ENCODE measurements at places on chromosomes 12 and 14.

DNA sequence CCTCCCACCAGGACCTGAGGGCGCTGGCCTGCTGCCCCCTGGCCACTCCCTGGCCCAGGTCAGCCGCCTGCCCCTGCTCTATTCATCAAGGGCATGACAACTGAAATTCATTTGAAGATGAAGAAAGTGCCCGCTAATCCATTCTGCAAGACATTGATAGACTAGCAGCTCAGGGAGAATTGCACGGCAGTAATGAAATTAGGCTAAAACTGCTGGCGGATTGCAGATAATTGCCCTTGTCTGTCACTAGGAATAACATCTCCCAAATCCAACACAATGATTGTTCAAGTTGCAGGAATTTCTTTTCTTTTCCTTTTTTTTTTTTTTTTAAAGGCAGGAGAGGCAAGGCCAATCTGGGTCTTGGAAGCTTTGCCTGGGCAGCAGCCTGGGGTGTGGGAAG is 44.5 kb downstream of the MVK start:
- DNase-seq = no peak

- no peak for DNase-seq
These were observed 670.8 kb upstream of the FLRT2 start for GRCh38 chr14:84859116-84859515.

DNA sequence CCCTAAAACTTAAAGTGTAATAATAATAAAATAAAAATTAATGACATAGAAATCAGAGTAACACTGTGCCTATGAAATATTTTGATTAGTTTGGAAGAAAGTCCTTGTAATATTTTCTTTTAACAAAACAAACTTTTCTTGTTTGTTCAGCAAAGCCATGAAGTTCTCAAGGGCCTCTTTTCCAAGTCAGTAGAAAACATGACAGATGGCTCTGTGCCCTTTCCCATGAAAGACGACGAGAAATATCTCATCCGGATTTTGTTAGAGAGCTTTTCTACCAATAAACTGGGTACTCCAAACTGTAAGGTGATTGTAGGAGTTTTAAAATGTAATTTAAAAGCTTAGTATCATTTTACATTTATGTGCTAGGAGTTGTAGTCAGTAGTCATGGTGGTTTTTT is 54.5 kb upstream of the ASPG start:
- no peak for DNase-seq

- no peak for DNase-seq
These were observed at the start of gene MIPOL1 for GRCh38 chr14:37197421-37198272. Gene MIPOL1 (plus strand): TSS chr14:37197937. CDS start chr14:37247889, 49,952 bp downstream.

GRCh38 chr12:110102255-110102654 is 21.9 kb upstream of the IFT81 start:
- DNase-seq = no peak

GRCh38 chr12:92331383-92331782 is 185.7 kb upstream of the BTG1 start:
- DNase-seq = no peak

DNA sequence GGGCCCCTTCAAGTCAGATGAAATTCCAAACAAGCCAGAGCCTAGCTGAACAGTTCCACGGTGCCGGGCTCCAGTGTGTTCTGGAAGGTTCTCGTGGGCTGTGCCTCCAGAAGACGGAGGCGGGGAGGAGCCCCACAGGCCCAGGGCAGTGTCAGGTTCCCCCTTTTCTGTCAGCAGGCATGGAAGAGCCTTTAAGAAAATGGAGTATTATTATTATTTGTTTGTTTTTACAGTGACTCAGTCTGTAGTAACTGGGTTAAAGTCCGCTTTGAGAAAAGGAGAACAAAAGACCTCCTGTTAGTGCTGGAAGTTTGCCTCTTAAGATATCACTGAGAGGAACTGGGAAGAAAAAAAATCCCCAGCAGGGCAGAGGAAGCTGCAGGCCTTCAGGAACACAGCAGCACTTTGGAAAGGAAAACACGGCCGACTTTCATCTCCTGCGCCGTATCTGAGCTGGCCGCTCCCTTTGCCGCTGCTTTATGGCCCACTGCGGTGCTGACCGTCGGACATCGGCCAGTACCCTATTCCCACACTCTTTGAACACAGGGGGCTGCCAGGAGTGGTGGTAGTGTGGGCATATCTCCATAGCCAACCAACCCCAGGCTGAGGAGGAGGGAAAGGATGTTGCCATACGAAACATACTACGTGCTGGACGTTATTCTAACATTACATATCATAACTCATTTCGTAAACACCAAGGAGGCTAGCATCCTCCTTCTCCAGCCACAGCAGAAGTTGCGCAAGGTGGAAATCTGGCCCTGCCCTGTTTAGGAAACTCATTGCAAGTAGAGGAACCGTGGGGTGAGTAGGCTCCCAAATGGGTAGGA is 194.0 kb downstream of the ZFP36L1 start:
- no peak for DNase-seq

DNA sequence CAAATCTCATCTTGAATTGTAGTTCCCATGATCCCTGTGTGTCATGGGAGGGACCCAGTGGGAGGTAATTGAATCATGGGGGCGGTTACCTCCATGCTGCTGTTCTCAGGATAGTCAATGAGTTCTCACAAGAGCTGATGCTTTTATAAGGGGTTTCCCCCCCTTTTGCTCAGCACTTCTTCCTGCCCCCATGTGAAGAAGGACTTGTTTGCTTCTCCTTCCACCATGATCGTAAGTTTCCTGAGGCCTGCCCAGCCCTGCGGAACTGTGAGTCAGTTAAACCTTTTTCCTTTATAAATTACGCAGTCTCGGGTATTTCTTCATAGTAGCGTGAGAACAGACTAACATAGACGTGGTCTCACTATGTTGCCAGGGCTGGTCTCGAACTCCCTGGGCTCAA is 56.1 kb upstream of the EIF5 start:
- no peak for DNase-seq

DNA sequence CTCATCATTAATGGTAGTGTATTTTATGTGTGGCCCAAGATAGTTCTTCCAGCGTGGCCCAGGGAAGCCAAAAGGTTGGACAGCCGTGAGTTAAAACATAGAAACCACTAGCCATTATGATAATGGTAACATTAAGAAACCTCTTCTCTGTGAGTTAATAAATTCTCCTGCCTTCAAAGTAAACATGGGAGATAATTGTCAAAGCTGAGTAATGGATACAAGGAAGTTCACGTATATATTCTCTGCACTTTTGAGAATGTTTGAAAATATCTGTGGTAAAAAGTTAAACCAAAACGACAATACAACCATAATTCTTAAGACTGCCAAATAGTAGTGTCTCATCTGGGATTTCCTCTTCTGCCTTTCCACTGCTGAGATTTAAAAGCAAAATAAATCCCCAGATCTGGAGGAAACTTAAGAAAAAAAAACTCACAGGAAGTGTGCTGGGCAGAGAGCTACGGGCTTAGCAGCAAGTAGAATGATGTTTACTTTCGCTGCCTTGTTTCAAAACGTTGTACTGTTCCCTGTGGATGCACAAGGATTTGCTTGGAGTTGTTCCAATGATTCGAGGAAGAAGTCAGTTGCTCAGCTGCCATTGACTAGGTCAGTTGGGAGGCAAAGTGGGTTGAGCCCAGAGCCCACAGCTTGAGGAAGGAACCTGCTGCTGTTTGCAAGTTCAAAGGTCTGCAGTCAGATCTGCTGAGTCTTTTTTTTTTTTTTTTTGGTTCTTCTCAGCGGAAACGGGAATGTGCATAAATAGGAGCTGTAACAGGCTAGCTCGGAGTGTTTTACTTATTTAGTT is 1.7 kb downstream of the TPCN1 start:
- no peak for DNase-seq

GRCh38 chr12:597926-598568 is 65.2 kb downstream of the NINJ2 start:
- DNase-seq = no peak

- no peak for DNase-seq
These were observed 23.8 kb upstream of the GPR132 start for GRCh38 chr14:105088812-105089745.

GRCh38 chr12:101078536-101079285 is 131.3 kb downstream of the SLC5A8 start:
- no peak for DNase-seq

- DNase-seq = no peak
These were observed 401.0 kb downstream of the TMEM121 start for GRCh38 chr14:105927096-105928060.

- no peak for DNase-seq
These were observed 25.7 kb downstream of the SOAT2 start for GRCh38 chr12:53128780-53129569.

GRCh38 chr12:128114485-128114884 is 152.5 kb upstream of the TMEM132C start:
- DNase-seq = no peak

GRCh38 chr12:127690161-127690560 is 576.8 kb upstream of the TMEM132C start:
- DNase-seq = no peak

DNA sequence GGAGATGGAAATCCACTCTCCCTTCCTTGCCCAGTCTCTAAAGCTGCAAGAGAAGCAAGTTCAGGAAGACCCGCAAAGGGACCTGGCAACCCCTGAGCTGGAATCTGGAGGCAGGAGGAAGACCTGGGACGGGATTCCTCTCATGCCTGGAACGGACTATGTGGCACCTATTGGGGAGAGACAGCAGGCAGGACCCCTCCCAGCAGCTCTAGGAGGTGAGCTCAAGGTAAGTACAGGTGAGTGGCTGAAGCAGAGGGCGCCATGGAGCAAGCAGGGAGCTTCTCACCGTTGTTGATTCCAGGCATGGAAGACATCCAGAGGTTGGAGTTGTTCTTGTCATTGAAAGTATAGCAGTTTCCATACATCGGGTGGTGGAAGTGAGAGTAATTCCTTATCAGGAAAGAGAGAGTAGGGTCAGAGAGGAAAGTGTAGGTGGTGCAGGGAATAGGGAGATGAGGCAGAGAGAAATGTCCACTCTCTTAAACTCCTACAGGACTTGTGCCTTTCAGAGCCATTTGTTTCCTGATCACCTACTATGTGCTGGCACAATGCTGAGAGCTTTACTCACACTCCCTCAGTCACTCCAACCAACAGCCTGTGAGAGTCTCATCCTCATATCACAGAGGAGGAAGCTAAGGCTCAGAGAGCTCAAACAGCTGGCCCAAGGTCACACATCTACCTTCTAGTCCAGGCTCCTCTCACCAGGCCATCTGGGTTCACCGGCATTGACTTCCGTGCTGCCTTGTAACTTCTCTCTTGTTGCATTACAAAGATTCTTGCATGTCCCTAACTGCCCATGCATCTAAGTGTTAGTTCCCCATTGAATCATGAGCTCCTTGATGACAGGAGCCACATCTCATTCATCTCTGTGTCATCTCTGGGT is 13.9 kb upstream of the TNFRSF1A start:
- no peak for DNase-seq

DNA sequence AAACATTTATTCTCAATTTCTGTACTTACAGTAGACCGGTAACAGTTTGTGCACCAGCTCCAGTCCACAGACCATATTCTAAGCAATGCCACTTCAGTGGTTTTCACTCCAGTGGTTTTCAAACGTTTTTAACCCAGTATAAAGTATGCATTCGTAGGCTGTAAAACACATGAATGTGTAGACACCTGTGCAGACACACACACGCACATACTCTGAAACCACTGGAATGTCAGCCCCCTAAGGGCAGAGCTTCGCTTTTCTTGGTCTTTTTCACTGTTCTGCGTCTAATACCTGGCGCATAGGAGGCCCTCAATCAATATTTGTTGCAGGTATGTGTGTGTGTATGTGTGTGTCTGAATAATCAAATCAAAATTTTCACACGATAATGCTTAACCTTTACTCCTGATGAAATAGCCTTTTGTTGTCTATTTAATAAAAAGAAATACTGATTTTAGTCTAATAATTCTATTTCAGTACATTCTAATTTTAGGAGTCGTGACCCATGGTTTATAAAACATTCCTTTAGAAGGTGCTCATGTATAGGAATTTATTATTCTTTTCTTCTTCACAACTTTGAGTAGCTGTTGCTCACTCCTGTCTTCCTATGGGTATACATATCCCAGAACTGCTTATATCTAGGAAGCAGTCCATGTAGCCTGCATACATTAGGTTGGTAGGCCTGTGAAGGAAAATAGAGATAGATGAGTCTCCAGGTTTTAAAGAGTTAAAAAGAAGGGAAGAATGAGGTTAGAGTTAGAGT is 73.6 kb upstream of the REP15 start:
- no peak for DNase-seq

- no peak for DNase-seq
These were observed 530 bp upstream of the NYNRIN start for GRCh38 chr14:24398293-24398652.

GRCh38 chr14:23112359-23113178 is 6.5 kb downstream of the CEBPE start:
- no peak for DNase-seq

- no peak for DNase-seq
These were observed 247.4 kb downstream of the GALC start for GRCh38 chr14:87745507-87746118.

- DNase-seq = no peak
These were observed 96.3 kb downstream of the PTPN11 start for GRCh38 chr12:112514926-112515642.

GRCh38 chr12:100026241-100026640 is 41.5 kb upstream of the ANKS1B start:
- DNase-seq = no peak

- no peak for DNase-seq
These were observed 251.6 kb downstream of the TRHDE start for GRCh38 chr12:72523754-72524153.

DNA sequence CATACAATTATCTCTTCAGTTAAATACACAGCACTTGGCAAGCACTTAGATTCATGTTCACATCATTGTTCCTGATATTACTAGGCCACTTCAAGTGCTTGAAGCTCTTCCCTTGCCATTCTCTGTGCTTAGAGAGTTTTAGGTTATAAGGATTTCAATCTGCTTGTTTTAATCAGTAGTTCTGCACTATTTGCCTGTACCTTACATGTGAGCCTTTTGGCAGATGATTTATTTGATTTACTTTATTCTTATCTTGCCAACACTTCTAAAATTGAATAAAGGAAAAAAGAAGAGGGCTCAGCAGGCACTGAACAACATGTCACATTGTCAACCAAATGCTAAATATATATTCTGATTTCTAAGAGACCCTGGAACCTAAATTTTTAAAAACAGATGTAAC is 363.8 kb upstream of the USP15 start:
- DNase-seq = no peak

GRCh38 chr14:104680056-104680805 is 9.2 kb upstream of the INF2 start:
- no peak for DNase-seq

DNA sequence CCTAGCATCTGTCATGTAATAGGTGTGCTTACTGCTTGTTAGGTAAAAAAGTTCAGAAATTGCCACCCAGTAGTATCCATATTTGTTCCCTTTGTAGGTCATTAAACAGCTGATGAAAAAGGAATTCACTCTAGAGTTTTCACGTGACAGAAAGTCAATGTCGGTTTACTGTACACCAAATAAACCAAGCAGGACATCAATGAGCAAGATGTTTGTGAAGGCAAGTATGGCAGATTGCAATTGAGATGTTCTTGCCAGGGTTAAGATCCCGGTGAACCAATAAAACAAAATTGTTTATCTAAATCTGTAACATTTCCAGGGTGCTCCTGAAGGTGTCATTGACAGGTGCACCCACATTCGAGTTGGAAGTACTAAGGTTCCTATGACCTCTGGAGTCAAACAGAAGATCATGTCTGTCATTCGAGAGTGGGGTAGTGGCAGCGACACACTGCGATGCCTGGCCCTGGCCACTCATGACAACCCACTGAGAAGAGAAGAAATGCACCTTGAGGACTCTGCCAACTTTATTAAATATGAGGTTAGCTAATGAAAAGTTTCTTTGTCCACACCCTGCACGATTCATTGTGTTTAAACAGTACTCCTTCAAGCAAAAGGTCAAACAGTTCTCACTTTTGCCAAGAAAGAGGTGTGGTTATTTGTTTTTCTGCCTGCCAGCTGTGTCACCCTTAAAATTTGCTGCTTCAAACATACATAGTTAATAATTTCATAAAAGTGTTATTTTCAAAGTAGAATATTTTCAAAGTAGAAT is 58.3 kb downstream of the ATP2A2 start:
- DNase-seq = no peak

All from stimulated activated CD8-positive, alpha-beta memory T cell treated with anti-CD3 and anti-CD28 coated beads, Interleukin-12 subunit alpha, Interleukin-12 subunit beta, amount 100 ng/mL, for 4 hours (primary cell).